ENCODE measurements at places on chromosomes 3 and 15.

DNA sequence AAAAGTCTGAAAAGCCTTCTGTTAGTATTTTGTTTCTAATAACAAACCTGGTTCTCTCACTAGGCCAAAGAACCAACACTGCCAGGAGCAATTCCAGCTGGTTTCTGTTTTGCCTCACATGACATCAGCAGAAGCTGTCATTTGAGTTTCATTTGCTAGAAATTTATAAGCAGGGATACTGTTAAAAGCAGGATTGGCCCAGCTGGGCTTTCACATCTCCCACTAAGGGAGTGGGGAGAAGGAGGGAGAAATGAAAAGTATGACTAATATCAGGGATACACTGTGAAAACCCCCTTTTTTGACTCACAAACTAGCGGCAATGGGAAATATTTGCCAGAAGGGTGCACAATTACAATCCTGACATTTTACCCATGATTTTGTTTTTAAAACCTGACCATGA is 5.3 kb downstream of the CCDC80 start:
- DNase-seq, result no peak

DNA sequence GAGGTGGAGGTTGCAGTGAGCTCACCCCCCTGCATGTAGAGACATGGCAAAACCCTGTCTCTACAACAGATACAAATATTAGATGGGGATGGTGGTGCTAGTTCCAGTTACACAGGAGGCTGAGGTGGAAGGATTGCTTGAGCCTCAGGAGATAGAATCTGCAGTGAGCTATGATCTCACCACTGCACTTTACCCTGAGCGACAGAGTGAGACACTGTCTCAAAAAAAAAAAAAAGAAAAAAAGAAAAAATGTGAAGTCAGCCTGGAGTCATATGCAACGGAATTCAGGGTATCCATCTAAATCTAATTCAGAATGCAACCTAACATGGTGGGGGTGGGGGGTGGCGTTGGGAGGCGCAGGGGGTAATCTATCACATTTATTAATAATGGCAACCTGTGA is 37.1 kb upstream of the NR2F2 start:
- no peak for DNase-seq

- DNase-seq, result no peak
These were observed 654.1 kb downstream of the IGSF11 start for GRCh38 chr3:118380576-118380975.

GRCh38 chr15:59137566-59137965 is 32.6 kb downstream of the CCNB2 start:
- DNase-seq, result no peak

Data from head of caudate nucleus (tissue), 42 donors.